SIG-M5 (cell line): ENCODE measurements at places on chromosomes 4 and X.

GRCh38 chr4:118798658-118799057 is 37.3 kb downstream of the SEC24D start:
- no peak for DNase-seq

GRCh38 chr4:22129454-22130029 is 181.0 kb upstream of the KCNIP4 start:
- DNase-seq, result no peak

DNA sequence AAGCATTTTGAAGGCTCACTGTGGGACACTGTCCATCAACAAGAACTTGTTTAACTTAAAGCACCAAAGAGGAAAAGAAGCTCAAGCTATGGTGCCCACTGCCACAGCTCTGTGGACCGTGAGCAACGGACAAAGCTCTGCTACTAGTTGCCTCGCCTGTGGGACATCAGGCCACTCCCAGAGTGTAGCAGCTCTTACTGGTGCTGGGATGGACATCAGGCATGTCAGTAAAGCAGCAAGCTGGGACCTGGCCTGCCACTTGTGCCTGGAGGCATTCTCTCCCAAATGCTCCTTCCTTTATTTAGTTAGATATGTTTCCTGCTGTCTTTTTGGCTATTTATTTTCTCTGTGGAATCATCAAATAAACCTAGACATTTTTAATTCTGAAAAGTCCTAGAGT is 46.7 kb downstream of the TMEM154 start:
- DNase-seq, result no peak

GRCh38 chr4:24949970-24950369 is 37.1 kb upstream of the CCDC149 start:
- DNase-seq, result no peak

- DNase-seq, result no peak
Observed at GRCh38 chr4:75470738-75471137, 43.5 kb downstream of the RCHY1 start.
